Fibroblast of lung (primary cell): ENCODE measurements at places on chromosomes 16 and 17. TPM values are rescaled to one million over a fixed set of nuclear protein-coding genes. Genes with fewer than 3 reads are reported as not detected.

C16orf92 gene
- not detected in 2 replicates for total RNA-seq

NLRC3 gene
- under 0.01 and 0.17 TPM in 2 replicates for total RNA-seq

ADAM11 gene
- total RNA-seq, result 0.51 and 0.66 TPM in 2 replicates

KRT9 gene
- not detected in 2 replicates for total RNA-seq

VAT1L gene
- total RNA-seq, result 15.7 and 86.9 TPM in 2 replicates

CMTM3 gene
- total RNA-seq, result 6.9 and 10.1 TPM in 2 replicates

- H3K36me3 ChIP-seq, result no peaks in the 10 kb centered on the region
- DNase-seq, result peak; percentile 15
- H3K4me3 ChIP-seq, result no peak overlapping the region
- H3K27me3 ChIP-seq, result no peaks in the 10 kb centered on the region
- H3K27ac ChIP-seq, result no peak overlapping the region
These were observed 440.6 kb upstream of the DYNLRB2 start for GRCh38 chr16:80100186-80100585.

DNA sequence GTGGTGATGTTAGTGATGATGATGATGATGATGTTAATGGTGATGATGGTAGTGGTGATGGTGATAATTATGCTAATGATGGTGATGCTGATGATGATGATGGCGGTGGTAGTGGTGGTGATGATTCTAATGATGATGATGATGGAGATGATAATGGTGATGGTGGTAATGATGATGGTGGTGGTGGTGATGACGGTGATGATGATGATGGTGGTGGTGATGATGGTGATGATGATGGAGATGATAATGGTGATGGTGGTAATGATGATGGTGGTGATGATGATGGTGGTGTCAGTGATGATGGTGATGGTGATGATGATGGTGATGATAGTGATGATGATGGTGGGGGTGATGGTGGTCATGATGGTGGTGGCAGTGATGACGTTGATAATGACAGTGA lies 132.5 kb downstream of the DNAH9 start:
- H3K27me3 ChIP-seq, result no peaks in the 10 kb centered on the region
- DNase-seq, result no peak
- no peaks in the 10 kb centered on the region for H3K4me1 ChIP-seq
- H3K36me3 ChIP-seq, result no peaks in the 10 kb centered on the region
- no peak overlapping the region for H3K4me3 ChIP-seq
- no peak overlapping the region for H3K27ac ChIP-seq

- H3K27me3 ChIP-seq, result no peaks in the 10 kb centered on the region
- H3K27ac ChIP-seq, result no peak overlapping the region
- H3K36me3 ChIP-seq, result no peaks in the 10 kb centered on the region
These were observed 89.1 kb downstream of the RGS9 start for GRCh38 chr17:65226227-65226626.

- DNase-seq, result no peak
- no peaks in the 10 kb centered on the region for H3K36me3 ChIP-seq
- H3K27ac ChIP-seq, result no peak overlapping the region
- H3K27me3 ChIP-seq, result no peaks in the 10 kb centered on the region
These were observed 317.5 kb downstream of the PMP22 start for GRCh38 chr17:14947671-14948070.

DNA sequence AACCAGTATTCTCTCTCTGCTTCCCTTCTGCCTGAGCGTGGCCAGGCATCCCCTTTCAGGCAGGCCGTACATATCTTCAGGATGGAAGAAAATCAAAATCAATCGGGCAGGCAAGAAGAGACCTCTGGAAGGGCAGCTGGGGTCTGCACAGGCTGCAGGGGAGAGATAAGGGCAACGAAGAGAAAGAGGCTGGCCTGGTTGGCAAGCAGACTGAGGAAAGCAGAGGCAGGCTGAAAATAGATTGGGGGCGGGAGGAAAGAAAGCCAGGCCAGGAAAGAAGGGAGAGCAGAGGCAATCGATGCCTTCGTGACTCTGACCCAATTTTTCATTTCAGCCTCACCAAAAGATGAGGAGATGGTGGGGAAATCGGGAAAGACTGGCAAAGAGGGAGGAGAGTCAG lies 18.1 kb downstream of the PIPOX start:
- H3K27me3 ChIP-seq, result peaks cover 11% of the 10 kb centered on the region
- no peaks in the 10 kb centered on the region for H3K4me1 ChIP-seq
- H3K4me3 ChIP-seq, result no peak overlapping the region
- no peak for DNase-seq
- no peaks in the 10 kb centered on the region for H3K36me3 ChIP-seq
- H3K27ac ChIP-seq, result no peak overlapping the region

DNA sequence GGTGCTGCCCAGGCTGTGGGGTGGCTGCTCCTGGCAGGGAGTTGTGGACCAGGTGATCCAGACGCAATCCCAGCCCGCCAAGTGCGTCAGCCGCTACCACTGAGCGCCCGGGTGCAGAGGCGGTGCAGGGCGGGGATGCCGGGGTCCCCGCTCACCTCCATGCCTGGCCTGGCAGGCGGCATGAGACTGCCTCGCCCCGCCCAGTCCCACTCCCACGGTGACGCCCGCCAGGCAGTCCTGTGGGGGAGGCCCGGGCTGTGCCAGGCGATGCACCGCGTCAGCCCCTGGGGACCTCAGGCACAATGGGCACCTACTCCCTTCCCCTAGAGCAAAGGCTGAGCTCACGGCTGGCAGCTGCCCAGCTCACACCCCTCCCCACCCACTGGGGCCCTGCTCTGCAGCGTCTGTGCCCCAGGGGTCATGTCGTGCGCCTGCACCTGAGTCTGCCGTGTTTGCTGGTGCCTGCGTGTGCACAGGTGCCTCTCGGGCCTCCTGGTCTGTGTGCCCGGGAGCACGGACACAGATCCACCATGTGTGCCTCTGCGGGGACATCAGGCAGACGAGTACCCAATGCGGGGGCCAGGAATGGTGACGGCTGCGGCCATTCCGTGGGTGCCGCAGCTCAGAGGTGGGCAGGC lies 5.3 kb downstream of the RPUSD1 start:
- no peak overlapping the region for H3K27ac ChIP-seq
- DNase-seq, result no peak
- H3K27me3 ChIP-seq, result no peaks in the 10 kb centered on the region
- peaks cover 3% of the 10 kb centered on the region for H3K4me1 ChIP-seq

GRCh38 chr17:9115214-9116191 lies 94.2 kb downstream of the NTN1 start:
- no peaks in the 10 kb centered on the region for H3K27me3 ChIP-seq
- H3K27ac ChIP-seq, result peak overlapping the region; percentile 32
- peak overlapping the region; percentile 54 for H3K4me3 ChIP-seq
- peak; percentile 59 for DNase-seq

GRCh38 chr17:80358131-80358530 lies 56.8 kb upstream of the ENDOV start:
- no peaks in the 10 kb centered on the region for H3K27me3 ChIP-seq
- H3K4me3 ChIP-seq, result no peak overlapping the region

- no peaks in the 10 kb centered on the region for H3K4me1 ChIP-seq
- DNase-seq, result no peak
- no peaks in the 10 kb centered on the region for H3K27me3 ChIP-seq
- no peaks in the 10 kb centered on the region for H3K36me3 ChIP-seq
- no peak overlapping the region for H3K4me3 ChIP-seq
These were observed 165.0 kb upstream of the ELAC2 start for GRCh38 chr17:13182854-13183253.

DNA sequence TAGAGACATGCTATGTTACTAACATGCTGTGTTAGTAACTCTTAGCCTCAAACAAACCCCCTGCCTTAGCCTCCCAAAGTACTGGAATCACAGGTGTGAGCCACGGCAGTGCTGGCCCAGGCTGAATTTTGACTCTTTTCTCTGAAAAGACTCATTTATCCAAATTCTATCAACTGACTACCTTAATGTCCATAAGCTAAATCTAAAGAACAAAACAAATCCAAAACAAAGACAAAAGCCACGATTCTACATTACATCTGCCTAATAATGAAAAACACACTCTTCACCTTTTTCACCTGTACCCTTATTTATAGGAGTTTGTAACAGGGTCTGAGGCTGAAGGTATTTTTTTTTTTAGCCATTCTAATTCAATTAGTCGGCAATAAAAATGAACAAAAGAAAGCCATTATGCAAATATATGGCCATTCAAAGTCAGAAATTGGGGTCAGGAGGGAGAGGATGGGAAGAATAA lies 432.5 kb downstream of the RBFOX1 start:
- no peak overlapping the region for H3K27ac ChIP-seq
- no peaks in the 10 kb centered on the region for H3K4me1 ChIP-seq
- no peak for DNase-seq
- H3K27me3 ChIP-seq, result no peaks in the 10 kb centered on the region
- no peaks in the 10 kb centered on the region for H3K36me3 ChIP-seq
- H3K4me3 ChIP-seq, result no peak overlapping the region

DNA sequence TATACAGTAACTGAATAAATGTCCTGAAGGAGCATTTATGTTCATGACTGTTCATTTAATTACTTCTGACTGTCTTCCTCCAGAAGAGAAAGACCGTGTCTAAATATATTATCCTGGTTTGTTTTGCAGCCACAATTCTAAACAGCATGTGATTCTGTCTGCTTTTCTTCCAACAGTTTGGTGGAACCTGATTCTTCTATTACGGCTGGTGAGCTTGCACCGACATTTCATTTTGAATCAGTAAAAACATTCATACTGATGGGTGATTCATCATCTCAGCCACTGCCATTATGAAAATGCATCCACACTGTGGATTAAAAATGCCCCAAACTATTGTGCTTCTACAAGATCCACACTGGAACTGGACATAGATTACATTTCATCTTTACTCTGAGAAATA lies 16.9 kb downstream of the KNOP1 start:
- H3K4me1 ChIP-seq, result peaks cover 29% of the 10 kb centered on the region
- H3K27ac ChIP-seq, result peak overlapping the region; percentile 31
- peak; percentile 55 for DNase-seq
- no peak overlapping the region for H3K4me3 ChIP-seq

GRCh38 chr17:50484386-50485155 lies 5.9 kb downstream of the RSAD1 start:
- no peak for DNase-seq
- H3K27me3 ChIP-seq, result no peaks in the 10 kb centered on the region
- H3K4me3 ChIP-seq, result no peak overlapping the region
- H3K36me3 ChIP-seq, result peaks cover 8% of the 10 kb centered on the region
- no peak overlapping the region for H3K27ac ChIP-seq

DNA sequence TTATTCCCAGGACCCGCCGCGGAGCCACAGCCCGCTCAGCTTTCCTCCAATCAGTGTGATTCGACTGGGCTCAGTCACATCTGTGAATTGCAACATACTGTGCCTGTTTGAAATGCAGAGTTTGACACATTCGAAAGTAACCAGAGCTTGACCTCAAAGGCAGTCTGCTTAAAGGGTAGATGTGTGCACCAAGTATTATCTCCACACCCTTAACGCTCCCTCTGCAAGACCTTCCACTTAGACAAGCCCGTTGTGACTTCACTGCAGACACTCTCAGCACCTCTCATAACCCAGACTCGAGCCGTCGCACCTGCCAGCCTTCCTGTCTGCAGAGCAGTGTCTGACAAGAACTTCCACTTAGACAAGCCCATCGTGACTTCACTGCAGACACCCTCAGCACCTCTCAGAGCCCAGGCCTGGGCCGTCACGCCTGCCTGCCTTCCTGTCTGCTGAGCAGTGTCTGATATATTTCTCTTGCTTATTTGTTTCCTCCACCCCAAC lies 3.7 kb downstream of the KLHDC4 start:
- no peak overlapping the region for H3K4me3 ChIP-seq
- peaks cover 5% of the 10 kb centered on the region for H3K4me1 ChIP-seq
- no peaks in the 10 kb centered on the region for H3K27me3 ChIP-seq
- H3K27ac ChIP-seq, result no peak overlapping the region
- no peak for DNase-seq

DNA sequence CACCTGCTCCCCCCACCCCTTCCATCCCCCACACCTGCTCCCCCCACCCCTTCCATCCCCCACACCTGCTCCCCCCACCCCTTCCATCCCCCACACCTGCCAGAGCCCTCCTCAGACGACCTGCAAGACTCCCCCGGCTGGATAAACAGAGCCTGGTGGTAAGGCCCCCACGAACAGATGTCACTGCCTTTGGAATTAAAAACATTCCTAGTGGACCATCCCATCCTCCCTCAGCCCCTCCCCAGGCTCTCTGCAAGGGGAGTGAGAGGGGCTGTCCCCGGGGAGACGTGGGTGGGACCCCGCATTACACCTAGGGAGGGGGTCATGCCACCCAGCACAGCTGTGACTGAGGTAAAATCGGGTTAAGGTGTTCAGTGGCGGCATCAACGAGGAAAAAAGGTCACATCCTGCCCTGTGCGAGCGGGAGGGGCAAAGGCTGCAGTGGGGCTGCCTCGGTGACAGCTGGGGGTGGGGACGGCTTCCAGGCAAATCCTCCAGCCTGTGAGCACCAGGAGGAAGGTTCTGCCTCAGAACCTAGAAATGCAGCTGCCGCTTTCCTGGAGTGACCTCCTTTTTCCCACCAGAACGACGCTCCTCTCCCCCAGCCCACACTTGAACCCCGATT lies 38.7 kb downstream of the TIMM22 start:
- no peak overlapping the region for H3K27ac ChIP-seq
- no peaks in the 10 kb centered on the region for H3K27me3 ChIP-seq
- peaks cover 2% of the 10 kb centered on the region for H3K4me1 ChIP-seq
- no peak overlapping the region for H3K4me3 ChIP-seq
- peaks cover 4% of the 10 kb centered on the region for H3K36me3 ChIP-seq
- DNase-seq, result no peak

- peaks cover 4% of the 10 kb centered on the region for H3K4me1 ChIP-seq
- no peaks in the 10 kb centered on the region for H3K36me3 ChIP-seq
- no peak overlapping the region for H3K4me3 ChIP-seq
- no peak for DNase-seq
- H3K27me3 ChIP-seq, result no peaks in the 10 kb centered on the region
These were observed 8.6 kb downstream of the XYLT1 start for GRCh38 chr16:17461951-17462729.

DNA sequence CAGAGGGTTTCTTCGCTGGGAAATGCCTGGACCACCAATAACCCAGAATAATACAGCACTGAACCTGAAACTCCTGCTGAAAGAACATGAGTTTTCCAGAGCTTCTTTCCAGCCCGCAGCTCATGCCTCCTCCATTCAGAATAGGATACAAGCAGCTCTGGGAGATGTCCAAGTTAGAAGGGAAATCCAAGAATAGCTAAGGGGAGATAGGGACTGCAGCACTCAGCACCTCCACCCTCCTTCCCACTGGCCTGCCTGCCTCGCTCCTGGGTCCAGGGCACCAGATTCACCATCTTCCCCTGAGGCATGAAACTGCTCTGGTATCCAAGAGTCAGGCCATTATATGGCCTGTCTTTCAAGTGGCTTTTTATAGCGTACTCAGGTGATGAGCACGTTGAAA lies 4.1 kb downstream of the KRT31 start:
- H3K4me3 ChIP-seq, result no peak overlapping the region
- no peaks in the 10 kb centered on the region for H3K36me3 ChIP-seq
- no peaks in the 10 kb centered on the region for H3K4me1 ChIP-seq
- H3K27ac ChIP-seq, result no peak overlapping the region

DNA sequence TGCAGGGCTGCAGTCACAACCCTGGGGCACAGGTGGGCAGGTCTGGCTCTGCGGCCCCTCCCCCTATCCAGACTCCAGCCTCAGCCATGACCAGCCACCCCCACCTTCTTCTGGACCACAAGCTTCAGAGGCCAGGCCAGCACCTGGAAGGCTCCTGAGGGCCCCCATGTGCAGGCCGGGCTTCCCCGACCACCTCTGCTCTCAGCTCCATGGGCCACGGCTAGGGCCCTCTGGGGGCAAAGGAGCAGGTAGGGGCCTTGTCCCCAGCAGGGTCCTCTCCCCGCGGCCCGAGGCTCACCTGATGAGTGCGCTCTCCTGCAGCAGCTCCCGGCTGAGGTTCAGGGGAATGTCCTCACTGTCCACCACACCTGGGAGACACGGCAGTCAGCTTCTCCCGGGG lies 16.9 kb downstream of the DNASE1 start:
- no peak overlapping the region for H3K4me3 ChIP-seq
- H3K4me1 ChIP-seq, result peaks cover 2% of the 10 kb centered on the region
- DNase-seq, result no peak
- no peaks in the 10 kb centered on the region for H3K27me3 ChIP-seq
